CD4-positive, CD25-positive, alpha-beta regulatory T cell (primary cell): ENCODE measurements at places on chromosomes 5 and 9. TPM values are rescaled to one million over a fixed set of nuclear protein-coding genes. Genes with fewer than 3 reads are reported as not detected.

The SLC34A1 gene
- total RNA-seq = 0.20 TPM

The ROPN1L gene
- 3.0 TPM for total RNA-seq

DNA sequence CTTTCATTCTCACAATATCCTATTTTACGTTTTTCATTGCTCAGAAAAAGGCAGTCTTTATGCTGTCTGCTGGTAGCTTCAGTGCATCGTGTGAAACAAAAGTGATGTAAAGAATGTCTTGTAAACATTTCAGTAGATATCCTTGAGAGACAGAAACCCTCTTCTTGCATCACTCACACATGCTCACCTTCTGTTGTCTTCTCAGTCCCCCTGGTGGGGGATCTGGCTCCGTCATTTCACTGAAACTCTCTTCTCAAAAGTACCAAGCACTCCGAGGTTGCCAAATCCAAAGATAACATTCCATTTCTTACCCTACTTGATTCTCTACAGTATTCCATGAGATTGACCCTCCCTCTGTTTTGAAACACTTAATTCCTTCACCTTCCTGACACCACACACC, 46.1 kb upstream of the PCA3 start:
- no peak overlapping the region for H3K4me3 ChIP-seq
- H3K4me1 ChIP-seq = no peaks in the 10 kb centered on the region
- peaks cover 2% of the 10 kb centered on the region for H3K27me3 ChIP-seq
- H3K27ac ChIP-seq = no peak overlapping the region
- H3K36me3 ChIP-seq = no peaks in the 10 kb centered on the region
- DNase-seq = no peak

DNA sequence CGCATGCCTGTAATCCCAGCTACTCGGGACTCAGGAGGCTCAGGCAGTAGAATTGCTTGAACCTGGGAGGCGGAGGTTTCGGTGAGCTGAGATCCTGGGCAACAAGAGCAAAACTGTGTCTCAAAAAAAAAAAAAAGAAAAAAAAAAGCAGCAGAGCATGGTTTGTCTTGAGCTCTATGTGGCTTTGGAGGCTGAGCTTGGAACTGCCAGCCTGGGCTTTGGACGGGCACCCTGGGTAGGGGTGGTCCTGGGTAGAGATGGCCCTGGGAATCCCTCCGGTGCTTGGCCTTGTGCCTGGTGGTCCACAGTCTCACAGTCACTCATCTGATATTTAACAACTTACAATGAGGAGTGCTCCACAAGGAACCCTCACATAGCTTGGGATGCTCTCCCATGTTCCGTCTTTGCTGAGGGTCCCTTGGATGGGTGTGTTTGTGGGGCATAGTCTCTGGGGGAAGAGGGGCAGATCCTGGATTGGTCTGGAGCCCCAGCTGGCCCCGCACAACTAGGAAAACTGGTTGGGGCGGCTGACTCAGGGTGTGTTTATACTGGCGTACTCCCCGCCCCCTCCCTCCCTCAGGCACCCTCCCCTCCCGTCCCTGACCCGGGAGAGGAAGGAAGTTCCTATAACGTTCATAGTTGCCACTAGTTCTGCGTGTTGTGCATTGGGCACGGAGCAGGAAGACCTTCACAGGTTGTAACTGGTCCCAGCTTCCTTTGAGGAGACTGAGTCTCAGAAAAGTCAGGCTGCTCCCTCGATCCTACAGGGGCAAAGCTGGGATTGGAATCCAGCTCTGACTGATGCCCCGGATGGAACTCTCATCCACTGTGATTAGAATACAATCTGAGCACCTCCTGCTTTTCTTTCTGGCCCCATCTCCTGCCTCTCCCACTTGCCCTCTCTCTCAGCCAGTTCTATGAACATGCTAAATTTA, 11.2 kb downstream of the IER5L start:
- no peak overlapping the region for H3K27ac ChIP-seq
- DNase-seq = peak; percentile 32
- H3K27me3 ChIP-seq = no peaks in the 10 kb centered on the region

DNA sequence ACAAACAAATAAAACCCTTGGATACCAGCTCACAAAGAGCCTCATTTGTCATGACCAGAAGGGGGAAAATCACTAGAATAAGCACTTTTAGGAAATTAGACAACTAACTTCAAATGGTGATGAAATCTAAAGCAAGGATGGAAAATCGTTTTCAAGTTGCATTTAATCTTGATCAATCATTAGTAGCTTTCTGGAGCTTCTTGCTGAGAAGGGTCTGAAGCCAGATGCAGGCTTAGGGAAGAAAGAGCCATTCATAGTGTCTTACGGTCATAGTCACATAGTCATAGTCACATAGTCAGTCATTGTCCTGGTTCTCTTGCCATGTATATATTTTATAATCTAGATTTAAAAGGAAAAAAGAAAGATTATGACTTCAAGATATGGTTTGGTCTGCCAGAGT, 610.5 kb downstream of the ACTL7B start:
- no peak overlapping the region for H3K27ac ChIP-seq
- no peaks in the 10 kb centered on the region for H3K27me3 ChIP-seq
- H3K36me3 ChIP-seq = no peaks in the 10 kb centered on the region
- no peak for DNase-seq
- H3K4me1 ChIP-seq = no peaks in the 10 kb centered on the region

- H3K36me3 ChIP-seq = no peaks in the 10 kb centered on the region
- no peaks in the 10 kb centered on the region for H3K4me1 ChIP-seq
- H3K27ac ChIP-seq = no peak overlapping the region
- DNase-seq = no peak
- no peak overlapping the region for H3K4me3 ChIP-seq
These were observed 22.0 kb downstream of the HSD17B3 start for GRCh38 chr9:96279932-96280331.

DNA sequence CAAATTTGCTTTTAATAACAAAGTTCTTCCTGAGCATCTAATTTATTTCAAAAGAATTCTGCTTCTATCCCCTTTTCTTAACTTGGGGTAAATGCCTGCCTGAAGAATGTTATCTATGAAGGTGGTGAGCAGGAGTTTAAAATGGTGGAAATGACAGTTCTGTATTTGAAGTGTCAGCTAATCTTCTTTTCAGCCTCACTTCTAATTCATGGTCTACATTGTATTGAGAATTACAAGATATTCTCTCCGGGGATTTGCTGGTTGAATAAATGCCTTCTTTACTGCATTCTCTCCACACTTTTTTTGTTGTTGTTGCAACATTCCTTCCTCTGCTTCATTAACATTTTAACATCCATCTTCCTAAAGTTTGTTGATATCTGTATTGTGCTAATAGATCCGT, 143.1 kb upstream of the GRIN3A start:
- no peaks in the 10 kb centered on the region for H3K36me3 ChIP-seq
- H3K4me3 ChIP-seq = no peak overlapping the region
- no peaks in the 10 kb centered on the region for H3K27me3 ChIP-seq
- DNase-seq = no peak
- H3K27ac ChIP-seq = no peak overlapping the region
